ENCODE measurements at places on chromosomes 13 and 19. TPM values are rescaled to one million over a fixed set of nuclear protein-coding genes. Genes with fewer than 3 reads are reported as not detected.

Gene ERVK3-1
- 32.2 TPM for total RNA-seq

Gene PLIN4
- 36.4 TPM for total RNA-seq

DNA sequence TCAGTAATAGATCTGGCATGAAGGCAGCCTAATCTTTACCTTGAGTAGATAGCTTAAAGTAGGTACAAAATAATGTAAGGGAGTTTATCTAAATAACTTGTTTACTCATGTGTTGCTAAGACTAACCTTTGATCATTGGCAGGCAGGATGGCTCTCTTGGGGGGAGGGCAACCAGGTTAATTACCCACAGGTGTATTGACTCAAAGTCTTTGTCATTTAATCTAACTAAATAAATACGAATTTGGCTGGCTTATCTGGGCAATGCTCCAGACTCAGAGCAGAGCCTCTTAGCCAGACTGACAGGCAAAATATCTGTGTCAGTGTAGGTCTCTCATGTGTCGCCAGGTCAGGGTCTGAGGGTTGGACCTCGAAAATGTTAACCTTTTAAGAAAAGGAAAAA lies 283.4 kb upstream of the KLHL1 start:
- DNase-seq: peak; percentile 80

DNA sequence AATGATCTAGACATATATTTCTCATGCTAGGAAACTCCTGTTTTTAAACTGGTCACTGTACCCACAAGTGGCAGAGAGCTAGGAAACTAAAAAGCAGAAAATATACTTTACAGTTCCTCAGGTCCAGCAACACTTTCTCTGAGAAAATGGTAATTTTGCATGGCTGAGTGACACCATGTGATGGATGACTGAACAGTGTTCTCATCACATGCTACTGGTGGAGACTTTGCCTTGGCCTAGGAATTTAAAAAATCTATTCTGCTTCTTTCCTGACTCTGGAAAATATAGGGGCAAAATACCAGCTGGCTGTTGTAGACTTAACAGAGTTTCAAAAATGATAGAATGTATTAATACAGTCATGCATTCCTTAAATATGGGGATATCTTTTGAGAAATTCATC lies 50.0 kb downstream of the LATS2 start:
- no peak for DNase-seq

- DNase-seq: no peak
Measured at GRCh38 chr13:37601648-37602440, 3.3 kb upstream of the POSTN start.

- no peak for DNase-seq
Measured at GRCh38 chr19:1782521-1782920, 29.2 kb downstream of the ONECUT3 start.

Gene KCNN1
- total RNA-seq: 1.6 TPM

DNA sequence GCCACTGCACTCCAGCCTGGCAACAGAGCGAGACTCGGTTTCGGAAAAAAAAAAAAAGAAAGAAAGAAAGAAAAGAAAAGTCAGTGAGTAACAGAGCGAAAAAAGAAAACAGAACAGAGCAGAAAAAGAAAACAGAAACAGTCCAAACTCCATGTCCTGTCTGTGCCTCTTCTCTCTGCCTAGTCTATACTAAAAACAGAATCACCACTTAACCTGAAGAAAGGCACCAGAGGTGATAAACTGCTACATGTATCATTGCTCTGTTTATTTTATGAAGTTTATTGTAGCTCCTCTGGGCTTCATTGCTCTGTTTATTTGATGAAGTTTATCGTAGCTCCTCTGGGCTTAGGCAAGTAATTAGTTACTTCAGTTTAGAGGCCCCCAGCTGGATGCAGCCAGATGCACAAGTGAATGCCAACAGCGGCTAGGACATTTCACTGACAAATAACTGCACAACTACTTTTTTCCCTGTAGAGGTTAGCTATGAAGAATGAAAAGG lies 39.2 kb downstream of the TBC1D4 start:
- no peak for DNase-seq

DNA sequence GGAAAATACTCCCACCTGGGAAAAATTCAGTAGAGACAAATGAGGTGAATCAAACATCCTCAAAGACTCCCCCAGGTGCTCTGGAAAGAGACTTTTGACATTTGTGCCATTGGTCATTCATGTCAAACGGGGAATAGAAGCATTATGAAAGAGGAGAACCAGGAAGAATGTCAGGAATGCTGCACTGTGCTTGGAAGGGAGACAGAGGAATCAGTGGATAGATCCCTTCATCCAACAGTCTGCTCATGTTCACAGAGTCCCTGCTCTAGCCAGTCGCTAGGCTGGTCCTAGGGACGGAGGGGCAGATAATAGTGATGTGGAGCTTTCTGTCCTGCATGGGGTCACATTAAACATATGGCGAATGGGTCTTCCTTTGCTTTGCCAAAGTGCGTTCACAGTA lies 384.4 kb downstream of the FGF9 start:
- no peak for DNase-seq

Gene SHISA7
- total RNA-seq: not detected

DNA sequence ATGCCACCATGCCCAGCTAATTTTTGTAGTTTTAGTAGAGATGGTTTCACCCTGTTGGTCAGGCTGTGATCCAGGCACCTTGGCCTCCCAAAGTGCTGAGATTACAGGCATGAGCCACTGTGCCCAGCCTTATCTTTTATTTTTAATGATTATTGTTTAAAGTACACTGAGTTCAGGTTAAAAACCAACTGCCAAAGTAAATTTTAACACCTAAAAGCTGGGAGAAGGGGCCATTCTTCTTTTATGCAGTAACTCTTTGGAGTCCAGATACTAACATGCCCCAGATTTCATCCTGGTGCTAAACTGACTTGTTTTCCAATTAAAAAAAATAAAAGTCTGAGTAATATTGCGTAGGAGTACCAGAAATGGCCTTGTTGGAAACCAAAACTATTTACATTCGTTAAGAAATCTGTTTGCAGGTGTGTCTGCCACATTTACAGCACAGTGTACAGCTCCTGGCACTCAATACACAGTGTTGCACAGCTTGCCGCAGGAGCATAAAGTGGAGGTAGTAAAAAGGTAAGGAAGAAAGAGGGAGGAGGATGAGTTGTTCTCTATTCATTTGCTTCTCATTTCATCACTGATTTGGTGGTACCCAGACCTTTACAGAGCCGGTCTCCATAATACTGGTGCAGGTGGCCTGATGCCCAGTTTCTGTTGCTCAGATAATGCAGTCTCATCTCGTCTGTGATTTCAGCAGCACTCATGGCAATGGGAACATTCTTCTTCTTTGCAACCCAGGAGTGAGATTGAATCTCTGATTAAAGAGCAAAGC lies 108.9 kb downstream of the PCCA start:
- no peak for DNase-seq

DNA sequence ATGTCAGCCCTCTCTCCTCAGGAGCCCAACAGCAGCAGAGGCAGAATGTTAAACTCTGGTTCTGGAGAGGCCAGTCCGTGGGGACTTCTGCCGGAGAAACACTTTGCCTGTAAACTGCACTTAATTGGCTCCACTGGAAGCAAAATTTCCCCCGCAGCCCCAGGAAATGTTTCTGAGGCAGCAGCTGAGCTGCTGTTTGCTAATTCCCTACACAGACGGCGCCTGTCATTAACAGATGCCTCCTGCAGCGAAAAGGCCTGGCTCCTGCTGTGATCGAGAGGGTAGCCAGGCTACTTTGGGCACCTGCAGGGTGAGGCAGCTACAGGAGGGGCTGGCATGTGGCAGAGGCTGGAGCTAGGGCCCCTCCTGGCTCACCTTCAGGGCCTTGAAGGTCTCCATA lies 5.2 kb upstream of the TM6SF2 start:
- no peak for DNase-seq

- no peak for DNase-seq
Measured at GRCh38 chr13:71789693-71790329, 77.2 kb downstream of the DACH1 start.

- no peak for DNase-seq
Measured at GRCh38 chr13:37342205-37342604, 236.7 kb upstream of the CSNK1A1L start.

Gene DUXA
- not detected for total RNA-seq

- no peak for DNase-seq
Measured at GRCh38 chr19:313169-313987, 22.2 kb upstream of the PLPP2 start.

DNA sequence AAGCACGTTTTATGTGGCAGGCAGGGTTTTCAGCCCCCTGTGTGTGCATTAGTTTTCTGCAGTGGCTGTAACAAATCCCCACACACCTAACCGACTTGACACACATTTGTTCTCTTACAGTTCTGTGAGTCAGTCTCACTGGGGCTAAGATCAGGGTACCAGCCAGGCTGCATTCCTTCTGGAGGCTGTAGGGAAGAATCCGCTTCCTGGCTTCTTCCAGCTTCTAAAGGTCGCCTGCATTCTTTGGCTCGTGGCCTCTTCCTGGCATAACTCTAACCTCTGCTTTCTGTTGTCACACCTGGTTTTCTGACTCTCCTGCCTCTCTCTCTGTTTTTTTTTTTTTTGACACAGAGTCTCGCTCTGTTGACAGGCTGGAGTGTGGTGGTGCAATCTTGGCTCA lies 6.4 kb downstream of the ELSPBP1 start:
- no peak for DNase-seq

Gene ZNF229
- 7.3 TPM for total RNA-seq

GRCh38 chr13:45879666-45880065 lies 28.1 kb upstream of the SIAH3 start:
- peak; percentile 44 for DNase-seq

DNA sequence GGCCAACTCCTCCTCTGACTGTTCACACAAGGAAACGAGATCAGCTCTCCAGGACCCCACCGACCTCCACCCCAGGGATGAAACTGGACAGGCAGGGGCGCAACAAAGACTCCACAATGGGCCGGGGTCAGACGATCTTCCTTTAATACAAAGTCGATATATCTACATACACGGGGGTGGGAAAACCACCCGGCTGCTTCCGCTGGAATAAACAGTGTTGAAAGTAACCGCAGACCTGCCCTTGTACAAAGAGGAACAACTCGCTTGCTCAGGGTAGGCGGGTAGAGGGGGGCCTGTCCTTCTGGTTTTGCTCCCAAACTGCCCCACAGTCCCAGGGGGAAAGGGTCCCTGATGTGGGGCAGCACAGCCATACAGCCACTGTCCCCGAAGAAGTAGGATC lies 135.2 kb downstream of the PTPRS start:
- no peak for DNase-seq

Gene ZNF613
- 7.9 TPM for total RNA-seq

GRCh38 chr13:44978328-44978727 lies 10.9 kb downstream of the NUFIP1 start:
- DNase-seq: no peak

DNA sequence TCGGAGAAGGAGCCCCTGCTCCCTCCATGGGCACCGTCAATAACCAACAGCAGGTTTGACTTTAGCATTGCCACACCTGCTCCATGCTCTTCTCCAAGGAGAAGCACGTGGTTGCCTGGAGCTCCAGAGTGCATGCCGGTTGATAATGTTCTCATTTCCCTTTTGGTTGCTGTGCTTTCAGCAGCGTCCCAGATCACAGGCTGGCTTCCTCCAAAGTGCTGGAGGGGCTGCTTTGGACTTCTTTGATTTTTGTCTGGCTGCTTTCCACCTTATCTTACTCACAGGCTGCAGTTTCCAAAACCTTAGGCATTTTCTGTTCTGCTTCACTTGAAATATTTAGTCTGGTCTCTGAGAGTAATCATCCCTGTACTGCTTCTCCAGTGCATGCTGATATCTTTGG lies 123.8 kb upstream of the IRS2 start:
- no peak for DNase-seq

Gene LHB
- not detected for total RNA-seq

GRCh38 chr19:12090807-12091206 lies 26.3 kb downstream of the ZNF844 start:
- DNase-seq: peak; percentile 58

DNA sequence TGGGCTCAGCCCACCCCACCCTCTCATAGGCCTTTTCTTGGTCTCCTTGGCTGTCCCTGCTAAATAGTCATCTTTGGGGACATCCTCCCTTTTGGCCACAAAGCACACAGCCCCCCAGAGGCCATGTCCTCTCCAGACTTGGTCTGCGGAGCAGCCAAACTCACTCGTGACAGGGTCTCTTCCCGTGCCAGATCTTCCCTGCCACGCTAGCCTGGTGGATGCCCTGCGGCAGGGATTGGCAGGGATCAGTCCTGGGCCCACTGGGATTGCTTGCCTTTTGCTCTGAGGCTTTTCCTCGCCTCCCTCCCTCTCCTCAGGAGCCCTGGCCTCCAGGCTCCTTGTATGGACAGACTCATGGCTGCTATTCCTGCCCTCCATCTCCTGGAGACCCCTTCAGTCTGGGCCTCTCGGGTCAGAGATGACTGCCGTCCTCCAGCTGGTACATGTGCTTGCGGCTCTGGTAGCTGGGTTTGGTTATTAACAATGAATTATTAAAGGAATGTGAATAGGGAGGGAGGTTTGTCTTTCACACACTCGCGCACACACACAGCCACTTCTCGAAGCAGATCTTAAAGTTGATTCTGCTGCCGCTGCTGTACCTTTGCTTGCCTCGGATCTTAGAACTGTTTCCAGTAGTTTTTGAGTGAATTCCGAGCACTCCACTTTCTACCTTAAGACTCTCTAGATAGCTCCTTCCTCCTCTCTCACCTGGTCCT lies 45.1 kb downstream of the NFIX start:
- DNase-seq: no peak

Gene USHBP1
- 4.3 TPM for total RNA-seq

- no peak for DNase-seq
Measured at GRCh38 chr13:41614671-41615527, 157.5 kb downstream of the RGCC start.

Gene ZNF57
- total RNA-seq: 6.0 TPM

DNA sequence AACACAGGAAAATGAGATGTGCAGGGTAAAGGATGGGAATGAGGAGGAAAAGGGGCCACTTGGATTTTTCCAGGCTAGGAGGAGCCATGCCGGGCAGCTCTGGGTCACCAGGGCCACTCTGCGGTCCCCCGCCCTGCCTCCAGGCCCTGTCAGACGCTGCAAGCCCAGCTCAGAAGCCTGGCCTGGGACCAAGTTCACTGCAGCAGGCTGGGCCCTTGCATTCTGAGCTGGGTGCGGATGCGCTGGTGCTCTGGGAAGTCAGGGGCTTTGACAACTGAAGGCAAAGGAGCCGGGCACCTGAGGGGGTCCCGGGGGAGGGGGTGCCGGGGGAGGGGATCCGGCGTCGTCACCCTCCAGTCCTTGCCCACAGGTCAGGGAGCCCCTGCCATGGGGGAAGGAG lies 77.5 kb downstream of the WTIP start:
- DNase-seq: no peak

DNA sequence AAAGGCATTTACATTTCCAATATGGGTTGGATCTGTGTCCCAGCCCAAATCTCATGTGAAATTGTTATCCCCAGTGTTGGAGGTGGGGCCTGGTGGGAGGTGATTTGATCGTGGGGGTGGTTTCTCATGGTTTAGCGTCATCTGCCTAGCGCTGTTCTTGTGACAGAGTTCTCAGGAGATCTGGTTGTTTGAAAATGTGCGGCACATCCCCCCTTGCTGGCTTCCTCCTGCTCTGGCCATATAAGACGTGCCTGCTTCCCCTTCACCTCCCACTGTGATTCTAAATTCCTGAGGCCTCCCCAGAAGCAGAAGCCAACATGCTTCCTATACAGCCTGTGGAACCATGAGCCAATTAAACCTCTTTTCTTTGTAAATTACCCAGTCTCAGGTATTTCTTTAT lies 126.2 kb upstream of the FNDC3A start:
- DNase-seq: no peak
